ENCODE measurements at places on chromosomes 3 and 15. TPM values are rescaled to one million over a fixed set of nuclear protein-coding genes. Genes with fewer than 3 reads are reported as not detected.

GRCh38 chr3:188583341-188584161, 429.6 kb downstream of the LPP start:
- H3K4me3 ChIP-seq = no peak overlapping the region
- no peaks in the 10 kb centered on the region for H3K4me1 ChIP-seq
- H3K36me3 ChIP-seq = no peaks in the 10 kb centered on the region
- H3K27ac ChIP-seq = no peak overlapping the region
- H3K27me3 ChIP-seq = no peaks in the 10 kb centered on the region
- no peak for DNase-seq

DPPA2 gene
- 12.6 TPM for total RNA-seq

SLC12A1 gene
- 1.0 TPM for total RNA-seq

DNA sequence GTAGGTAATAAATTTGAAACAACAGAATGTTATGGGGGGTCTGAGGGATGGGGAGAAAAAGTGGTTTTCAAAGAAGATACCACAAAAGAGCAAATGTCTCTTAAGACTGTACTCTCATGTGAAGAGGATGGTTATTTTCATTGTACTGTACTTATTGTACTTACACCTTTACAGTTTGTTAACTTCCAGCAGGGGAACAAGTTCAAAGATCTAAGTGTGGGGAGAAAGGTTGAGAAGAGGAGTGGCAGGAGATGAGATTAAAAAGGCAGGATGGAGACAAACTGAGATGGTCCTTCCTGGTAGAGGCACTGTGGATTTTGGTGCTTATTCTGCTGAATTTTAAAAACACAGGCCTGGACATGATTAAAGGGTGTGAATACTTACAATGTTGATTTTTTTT, 5.4 kb upstream of the ZCWPW2 start:
- no peaks in the 10 kb centered on the region for H3K27me3 ChIP-seq
- peaks cover 9% of the 10 kb centered on the region for H3K36me3 ChIP-seq
- no peak overlapping the region for H3K27ac ChIP-seq
- no peaks in the 10 kb centered on the region for H3K4me1 ChIP-seq
- no peak overlapping the region for H3K4me3 ChIP-seq

GRCh38 chr3:114417675-114418074, 123.8 kb downstream of the TIGIT start:
- no peaks in the 10 kb centered on the region for H3K27me3 ChIP-seq
- H3K27ac ChIP-seq = no peak overlapping the region
- DNase-seq = no peak

CD80 gene
- total RNA-seq = not detected
